Tongue (tissue), 3 donors: ENCODE measurements at places on chromosomes 2 and 18. TPM values are rescaled to one million over a fixed set of nuclear protein-coding genes. Genes with fewer than 3 reads are reported as not detected.

The MORN2 gene
- 9.9 TPM for total RNA-seq

The ITGB6 gene
- total RNA-seq = 61.3 TPM

The TMEM37 gene
- total RNA-seq = 3.1 TPM

The C2orf66 gene
- not detected for total RNA-seq

The SLC5A7 gene
- total RNA-seq = 0.51 TPM

The SCYGR4 gene
- total RNA-seq = not detected

The PAX8 gene
- total RNA-seq = not detected

The SETBP1 gene
- 30.1 TPM for total RNA-seq

The PROKR1 gene
- 1.0 TPM for total RNA-seq

The ALPP gene
- total RNA-seq = not detected

The RMND5A gene
- total RNA-seq = 76.5 TPM

The RPRM gene
- 0.21 TPM for total RNA-seq

The ST8SIA3 gene
- total RNA-seq = 0.10 TPM

The CCDC150 gene
- total RNA-seq = 2.4 TPM

The NCKAP5 gene
- total RNA-seq = 18.4 TPM

The TUBA4B gene
- total RNA-seq = not detected

The EIF5B gene
- total RNA-seq = 29.1 TPM

The RBM44 gene
- 4.0 TPM for total RNA-seq

The IL1F10 gene
- not detected for total RNA-seq

The DNAJC5G gene
- total RNA-seq = not detected

The LRRC30 gene
- 2.7 TPM for total RNA-seq

The THAP4 gene
- total RNA-seq = 27.5 TPM

The FAM136A gene
- total RNA-seq = 24.7 TPM

The HOXD3 gene
- 1.9 TPM for total RNA-seq

The GATA6 gene
- 2.2 TPM for total RNA-seq

The DLGAP1 gene
- total RNA-seq = 4.4 TPM

The MAP3K19 gene
- 0.21 TPM for total RNA-seq

The ALLC gene
- not detected for total RNA-seq

The AFTPH gene
- 38.9 TPM for total RNA-seq

The TWSG1 gene
- total RNA-seq = 74.1 TPM

The TCF4 gene
- 301 TPM for total RNA-seq

The VAPA gene
- total RNA-seq = 356 TPM

The CELF4 gene
- total RNA-seq = 0.51 TPM

The PGAP1 gene
- 41.1 TPM for total RNA-seq
